Upper lobe of left lung (tissue), 6 donors: ENCODE measurements at places on chromosomes 5 and 9. TPM values are rescaled to one million over a fixed set of nuclear protein-coding genes. Genes with fewer than 3 reads are reported as not detected.
A peak's percentile ranks its signal among the peaks of the same experiment; 100 is the strongest.

Gene RAI14
- 51.3 TPM for total RNA-seq

Gene NTRK2
- 0.33 TPM for total RNA-seq

Gene ORM2
- not detected for total RNA-seq

Gene FAXDC2
- total RNA-seq = 147 TPM

Gene NKD2
- total RNA-seq = 60.9 TPM

Gene KCNV2
- not detected for total RNA-seq

Gene TMEM203
- 17.8 TPM for total RNA-seq

Gene GFI1B
- total RNA-seq = 2.2 TPM

Gene KIF12
- total RNA-seq = 2.3 TPM

DNA sequence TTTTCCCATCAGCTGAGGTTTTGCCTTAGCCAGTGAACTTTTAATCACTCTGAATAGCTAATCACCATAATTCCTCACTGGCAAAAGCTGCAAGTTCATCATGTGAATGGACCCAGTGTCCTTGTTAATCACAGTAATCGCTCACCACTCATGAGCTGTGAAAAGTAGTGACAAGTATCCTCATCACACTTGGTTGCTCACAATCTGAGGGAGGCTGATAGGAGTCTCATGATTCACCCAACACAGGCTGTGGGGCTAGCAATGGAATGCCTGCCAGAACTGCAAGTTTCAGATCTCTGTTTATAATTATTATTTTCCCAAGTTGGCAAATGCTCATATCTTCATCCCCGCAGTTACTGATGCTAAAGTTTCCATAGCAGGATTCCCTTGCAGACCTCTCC is 467.2 kb downstream of the KIF4B start:
- DNase-seq = no peak

GRCh38 chr5:111434800-111435199 is 77.5 kb downstream of the STARD4 start:
- no peak for DNase-seq

GRCh38 chr9:91502913-91503672 is 79.5 kb upstream of the NFIL3 start:
- no peak for DNase-seq

GRCh38 chr9:38699337-38699736 is 20.6 kb downstream of the FAM240B start:
- no peak for DNase-seq

DNA sequence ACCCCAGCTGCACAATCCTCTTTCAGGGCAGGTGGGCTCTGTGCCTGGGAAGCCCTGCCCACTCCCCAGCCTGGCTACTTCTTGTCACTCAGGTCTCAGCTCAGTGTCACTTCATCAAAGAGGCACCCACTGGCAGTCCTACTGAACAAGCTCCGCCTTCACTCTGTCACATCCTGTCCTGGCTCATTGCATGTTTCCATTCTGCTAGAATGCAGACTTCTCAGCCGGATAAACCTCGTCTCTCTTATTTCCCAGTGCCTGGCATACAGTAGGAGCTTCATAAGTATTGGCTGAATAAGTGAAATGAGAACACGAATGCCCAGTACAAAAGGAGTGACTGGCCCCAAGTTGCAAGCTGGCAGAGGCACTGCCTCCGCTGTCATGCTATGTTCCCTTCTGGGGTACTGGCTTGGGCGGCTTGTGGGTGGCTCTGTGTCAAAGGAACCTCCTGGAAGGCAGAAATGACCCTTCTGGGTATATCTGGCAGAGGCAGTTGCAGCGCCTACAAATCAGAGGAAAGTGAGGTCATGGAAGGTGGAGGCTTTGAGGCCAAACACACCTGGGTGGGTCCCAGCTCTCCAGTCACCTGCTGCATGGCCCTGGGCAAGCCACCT is 98.3 kb upstream of the PHYKPL start:
- DNase-seq = no peak

- peak; percentile 66 for DNase-seq
These were observed 7.3 kb upstream of the C5orf58 start for GRCh38 chr5:170225326-170226128.

DNA sequence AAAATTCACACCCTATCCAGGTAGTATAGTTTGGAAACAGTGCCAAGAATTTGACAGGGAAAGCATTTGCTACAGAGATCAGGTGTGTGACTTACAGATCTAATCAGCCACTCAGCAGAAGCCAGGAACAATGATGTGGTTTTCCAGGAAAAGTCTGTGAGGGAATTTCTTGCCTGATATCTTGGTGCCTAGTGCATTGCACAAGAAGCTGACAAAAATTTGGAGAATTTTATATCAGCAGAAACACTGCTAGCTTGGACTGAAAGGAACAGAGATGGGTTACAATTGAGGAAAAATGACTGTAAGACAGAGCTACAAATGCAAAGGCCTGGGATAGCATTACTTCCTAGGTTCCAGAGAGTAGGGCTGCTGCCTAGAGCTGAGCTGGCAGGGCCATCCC is 658.1 kb upstream of the CHD1 start:
- DNase-seq = no peak

DNA sequence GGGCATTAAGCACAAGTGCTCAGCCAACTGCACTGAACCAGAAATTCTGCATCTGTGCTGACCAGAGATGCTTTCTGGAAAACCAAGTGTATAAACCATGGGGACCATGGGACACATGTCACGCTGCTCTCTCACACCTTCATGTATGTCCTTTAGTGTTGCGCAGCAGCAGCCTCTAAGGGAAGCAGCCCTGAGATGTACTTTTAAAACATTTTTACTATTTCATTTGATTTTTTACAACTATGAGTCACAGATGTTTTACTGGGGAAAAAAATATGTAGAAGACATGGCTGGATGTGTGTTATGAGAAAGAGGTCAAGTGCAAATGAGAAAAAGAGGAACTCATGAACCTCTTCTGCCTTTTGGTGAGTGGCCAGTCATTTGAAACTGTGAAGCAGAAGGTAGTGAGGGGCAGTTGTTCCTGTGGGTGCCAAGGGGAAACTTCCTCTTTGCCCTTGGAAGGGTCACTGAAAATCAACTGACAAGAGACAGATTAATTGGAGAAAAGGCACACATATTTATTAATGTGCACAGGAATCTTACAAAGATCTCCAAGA is 31.4 kb upstream of the SYK start:
- no peak for DNase-seq

DNA sequence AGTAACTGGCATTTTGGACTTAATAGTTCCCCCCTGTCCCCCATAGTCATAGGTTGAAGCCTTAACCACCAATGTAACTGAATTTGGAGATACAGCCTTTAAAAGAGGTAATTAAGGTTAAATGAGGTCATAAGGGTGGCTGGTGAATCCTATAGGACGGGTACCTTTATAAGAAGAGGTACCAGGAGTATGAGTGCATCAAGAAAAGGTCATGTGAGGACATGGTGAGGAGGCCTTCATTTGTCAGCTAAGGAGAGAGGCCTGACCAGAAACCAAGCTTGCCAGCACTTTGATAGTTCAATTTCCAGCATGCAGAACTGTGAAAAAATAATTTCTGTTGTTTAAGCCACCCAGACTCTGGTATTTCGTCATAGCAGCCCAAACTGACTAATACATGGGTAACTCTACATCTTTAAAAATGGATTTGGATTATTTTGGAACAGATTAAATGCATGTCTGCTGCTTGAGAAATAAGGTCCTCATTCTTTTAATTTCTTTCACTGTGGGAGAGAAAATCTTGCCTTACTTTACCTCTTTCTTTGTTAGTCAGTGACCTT is 9.7 kb downstream of the RASA1 start:
- no peak for DNase-seq

- no peak for DNase-seq
These were observed 113.2 kb downstream of the CDH18 start for GRCh38 chr5:19874811-19875210.

DNA sequence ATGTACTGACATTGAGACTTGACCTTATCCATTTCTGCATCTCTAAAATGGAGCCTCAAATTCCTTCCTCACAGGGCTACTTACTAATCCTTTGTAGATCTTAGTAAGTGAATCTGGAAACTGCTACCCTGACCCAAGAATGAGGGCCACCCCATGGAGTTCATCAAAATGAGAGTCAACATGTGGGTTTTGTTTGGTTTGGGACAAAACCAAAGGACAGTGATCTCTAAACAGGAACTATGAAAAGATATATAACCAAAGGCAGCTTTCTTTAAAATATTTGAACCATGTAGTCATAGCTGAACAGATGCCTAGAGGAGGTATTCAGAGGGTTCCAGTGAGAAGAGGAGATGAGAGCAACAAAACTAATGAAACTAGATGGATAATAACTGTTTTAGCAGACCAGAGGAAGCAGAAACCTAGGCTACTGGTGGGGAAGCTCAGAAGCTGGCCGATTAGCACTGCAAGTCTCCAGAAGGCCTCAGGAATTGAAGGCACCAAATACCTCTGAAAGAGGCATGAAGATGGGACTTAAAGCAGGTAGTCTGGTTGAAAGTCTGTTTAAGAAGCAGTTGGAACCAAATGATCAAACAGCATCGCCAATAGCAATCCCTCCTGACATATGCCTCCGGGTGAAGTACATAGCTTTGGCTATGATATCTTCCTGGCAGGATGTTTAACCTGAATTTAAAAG is 45.8 kb downstream of the THOC3 start:
- DNase-seq = no peak

DNA sequence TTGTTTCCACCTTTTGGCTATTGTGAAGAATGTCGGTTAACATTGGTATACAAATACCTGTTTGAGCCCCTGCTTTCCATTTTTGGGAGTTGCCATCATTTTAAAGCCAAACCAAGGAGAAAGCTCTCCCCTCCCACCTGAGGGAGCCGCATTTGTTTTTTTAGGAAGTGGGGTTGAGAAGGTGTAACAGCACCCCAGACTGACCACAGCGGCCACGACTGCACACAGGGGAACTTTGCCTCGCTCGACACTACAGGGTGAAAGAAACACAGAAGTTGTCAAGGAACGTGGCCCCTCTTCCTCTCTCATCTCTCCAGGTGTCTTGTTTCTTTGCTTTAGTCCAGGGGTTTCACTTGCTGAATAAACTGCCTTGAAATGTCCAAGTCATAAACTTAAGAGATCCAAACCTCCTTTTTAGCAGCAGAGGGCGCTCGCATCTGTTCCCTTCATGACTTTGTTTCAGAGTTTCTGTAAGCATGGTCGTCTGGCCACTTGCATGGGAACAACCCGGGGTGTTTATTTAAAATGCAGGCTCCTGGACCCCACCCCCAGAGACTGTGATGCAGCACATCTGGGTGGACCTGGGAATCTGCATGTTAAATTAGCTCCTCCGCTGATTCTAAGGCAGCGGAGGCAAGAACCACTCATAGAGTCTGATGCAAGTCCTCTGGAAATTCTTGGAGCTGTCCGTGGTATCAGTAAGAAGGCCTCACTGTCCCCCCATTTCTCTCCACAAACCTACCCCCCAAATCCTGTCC is 2.1 kb upstream of the TTLL11 start:
- DNase-seq = no peak

DNA sequence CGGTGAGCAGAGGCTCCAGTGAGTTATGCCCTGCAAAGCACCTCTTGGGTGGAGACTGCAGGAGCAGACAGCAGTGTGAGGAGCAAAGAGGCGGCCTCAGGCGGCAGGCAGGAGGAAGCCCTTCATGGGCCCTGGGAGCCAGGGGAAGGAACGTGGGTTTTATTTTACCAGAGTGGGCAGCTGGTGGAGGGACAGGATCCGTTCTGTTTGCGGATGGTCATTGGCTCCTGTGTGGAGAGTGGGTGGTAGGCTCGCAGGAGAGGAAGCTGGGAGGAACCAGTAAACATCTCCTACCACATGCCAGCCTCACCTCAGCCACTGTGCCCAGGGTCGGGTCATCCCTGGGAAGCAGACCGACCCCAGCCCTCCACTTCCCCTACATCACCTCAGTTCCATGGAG is 24.4 kb downstream of the HNRNPH1 start:
- DNase-seq = no peak

- no peak for DNase-seq
These were observed 647.3 kb upstream of the GRAMD2B start for GRCh38 chr5:125775896-125776295.

DNA sequence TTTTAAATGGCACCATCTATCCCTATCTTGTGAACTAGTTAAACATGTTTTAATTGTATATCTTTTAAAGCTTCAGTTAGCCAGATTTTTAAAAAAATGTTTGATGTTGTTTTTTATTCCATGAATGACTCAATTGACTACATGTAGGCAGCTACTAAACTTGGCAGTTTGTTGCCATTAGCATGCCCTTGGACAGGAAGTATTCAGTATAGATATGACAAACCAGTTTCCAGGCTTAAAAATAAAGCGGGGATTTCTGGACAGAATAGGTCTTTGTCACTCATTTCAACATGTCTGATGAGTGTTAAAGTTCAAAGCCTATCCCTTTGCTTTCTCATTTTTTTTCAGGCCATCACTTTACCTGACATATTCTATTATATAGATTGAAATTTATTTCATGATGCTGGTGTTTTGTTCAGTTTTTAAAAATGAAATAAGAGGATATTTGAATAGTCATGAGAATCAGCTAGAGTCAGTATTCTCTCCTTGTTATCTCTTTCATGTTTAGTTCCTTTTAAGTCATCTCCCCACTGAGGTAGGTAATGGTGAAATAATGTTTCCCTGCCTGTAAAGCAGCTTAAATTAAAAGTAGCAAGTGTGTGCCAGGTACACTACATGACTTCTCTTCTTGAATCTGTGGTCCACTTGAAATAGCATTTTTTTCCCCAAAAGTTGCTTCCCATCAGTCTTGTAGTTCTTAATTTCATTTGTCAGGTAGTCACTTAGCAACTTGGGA is 11.9 kb downstream of the TNFAIP8 start:
- no peak for DNase-seq
